Anterior cingulate cortex (tissue), 58 donors: ENCODE measurements at places on chromosomes 7 and 10.

DNA sequence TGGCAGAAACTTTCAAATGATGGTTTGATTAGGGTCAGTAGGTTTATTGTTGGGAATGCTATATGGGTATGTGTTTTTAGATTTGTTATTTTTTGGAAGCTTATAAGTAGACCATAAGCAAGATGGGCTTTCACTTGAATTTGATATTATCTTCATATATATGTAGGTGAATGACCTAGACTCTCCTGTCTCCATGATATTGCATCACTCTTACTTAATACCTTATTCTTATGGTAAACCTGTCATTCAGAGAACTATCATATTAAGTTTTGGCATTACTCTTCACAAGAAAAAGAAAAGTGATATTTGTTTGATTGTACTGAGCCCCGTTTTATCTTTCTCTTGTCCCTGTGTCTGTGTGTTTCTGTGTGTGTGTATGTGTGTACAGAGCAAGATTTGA lies 17.3 kb downstream of the HSPA14 start:
- DNase-seq = no peak

DNA sequence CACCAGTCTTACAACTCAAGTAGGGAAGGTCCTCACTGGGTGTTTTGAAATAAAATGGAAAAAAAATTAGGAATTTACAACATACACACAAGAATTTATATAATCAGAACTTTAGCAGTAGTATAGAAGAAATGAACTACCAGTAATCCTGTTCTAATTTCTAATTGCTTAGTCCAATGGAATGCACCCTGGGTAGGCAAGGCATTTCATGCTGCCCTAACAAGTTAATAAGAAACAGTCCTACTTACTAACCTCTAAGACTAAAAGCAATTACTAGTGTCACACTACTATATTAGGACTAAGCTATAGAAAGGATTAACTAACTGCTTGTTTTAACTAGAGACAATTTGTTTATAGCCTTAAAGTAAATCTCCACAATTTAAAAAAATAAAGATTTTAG lies 158.1 kb downstream of the BTAF1 start:
- DNase-seq = no peak

GRCh38 chr7:138890499-138891445 lies 90.4 kb downstream of the KIAA1549 start:
- no peak for DNase-seq

DNA sequence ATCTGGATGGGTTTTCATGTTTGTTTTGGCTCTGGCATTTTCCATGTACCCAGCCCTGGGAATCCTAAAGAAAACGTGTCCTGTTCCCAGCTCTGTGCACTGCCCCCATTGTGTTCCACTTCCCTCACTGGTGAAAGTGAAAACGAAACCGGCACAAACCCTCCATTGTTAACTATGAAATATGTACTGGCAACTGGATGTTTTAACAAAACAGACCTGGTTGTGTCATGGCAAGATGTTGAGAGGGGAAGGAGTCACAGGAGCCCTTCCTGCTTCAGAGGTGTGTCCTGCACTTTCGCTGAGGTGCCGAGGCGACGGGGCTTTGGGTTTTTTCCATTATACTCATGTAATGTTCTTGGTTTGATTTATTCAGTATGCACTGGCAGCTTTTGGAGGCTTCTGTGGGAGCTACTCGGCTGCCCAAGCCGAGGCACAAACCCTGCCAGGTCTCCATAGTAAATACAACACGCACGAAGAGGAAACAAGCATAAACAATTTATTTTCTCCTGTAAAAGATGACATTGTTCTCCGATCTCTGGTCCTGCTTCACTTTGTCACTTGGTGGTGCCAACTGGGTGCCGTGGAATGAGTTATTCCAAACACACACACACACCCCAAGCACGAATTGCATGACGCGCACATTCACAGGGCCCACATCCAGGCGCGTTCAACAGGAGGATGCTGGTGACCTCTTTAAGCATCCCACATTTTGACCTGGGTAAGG lies 118.2 kb downstream of the CDK6 start:
- peak; percentile 75 for DNase-seq

DNA sequence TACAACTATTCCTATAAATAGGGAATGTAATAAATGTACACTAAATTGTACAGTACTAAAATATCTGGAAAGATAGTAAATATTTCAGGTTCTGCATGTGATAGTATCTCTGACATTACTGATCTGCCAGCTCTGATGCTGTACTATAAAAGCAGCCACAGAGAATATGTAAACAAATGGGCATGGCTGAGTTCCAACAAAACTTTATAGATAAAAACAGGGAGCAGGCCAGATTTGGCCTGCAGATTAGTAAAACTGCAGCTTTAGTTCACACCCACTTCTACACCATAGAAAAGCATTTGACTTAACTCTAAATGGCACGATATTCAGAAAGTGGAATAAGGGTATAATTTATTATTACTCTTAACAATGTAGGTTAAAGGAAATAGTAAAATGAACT lies 18.8 kb upstream of the TLL2 start:
- no peak for DNase-seq

- DNase-seq = no peak
Measured at GRCh38 chr10:92241501-92241900, 49.4 kb downstream of the CPEB3 start.
